ENCODE measurements at places on chromosomes 12 and 14.

- H3K4me1 ChIP-seq, result no peaks in the 10 kb centered on the region
- H3K27me3 ChIP-seq, result no peaks in the 10 kb centered on the region
- no peaks in the 10 kb centered on the region for H3K36me3 ChIP-seq
- DNase-seq, result no peak
These were observed 721.0 kb downstream of the BCL11B start for GRCh38 chr14:98551028-98551427.

- no peaks in the 10 kb centered on the region for H3K27me3 ChIP-seq
- H3K4me1 ChIP-seq, result no peaks in the 10 kb centered on the region
- no peaks in the 10 kb centered on the region for H3K36me3 ChIP-seq
These were observed 651.6 kb upstream of the LRFN5 start for GRCh38 chr14:40955131-40955505.

GRCh38 chr12:54759751-54760150 lies 94.6 kb upstream of the MUCL1 start:
- peak; percentile 61 for DNase-seq
- no peaks in the 10 kb centered on the region for H3K27me3 ChIP-seq
- no peak overlapping the region for H3K4me3 ChIP-seq
- H3K36me3 ChIP-seq, result no peaks in the 10 kb centered on the region
- no peaks in the 10 kb centered on the region for H3K4me1 ChIP-seq

GRCh38 chr14:75439989-75440388 lies 12.2 kb downstream of the JDP2 start:
- H3K4me1 ChIP-seq, result peaks cover 10% of the 10 kb centered on the region
- no peak for DNase-seq
- no peak overlapping the region for H3K4me3 ChIP-seq
- peaks cover 16% of the 10 kb centered on the region for H3K36me3 ChIP-seq
- no peaks in the 10 kb centered on the region for H3K27me3 ChIP-seq
- no peak overlapping the region for H3K27ac ChIP-seq

GRCh38 chr14:58969951-58970751 lies 218.3 kb upstream of the DAAM1 start:
- H3K4me3 ChIP-seq, result no peak overlapping the region
- H3K36me3 ChIP-seq, result no peaks in the 10 kb centered on the region
- peaks cover 13% of the 10 kb centered on the region for H3K4me1 ChIP-seq

GRCh38 chr14:49366416-49366815 lies 219.8 kb downstream of the RPS29 start:
- H3K4me3 ChIP-seq, result no peak overlapping the region
- DNase-seq, result no peak

GRCh38 chr12:80925237-80925636 lies 12.5 kb downstream of the LIN7A start:
- H3K4me1 ChIP-seq, result no peaks in the 10 kb centered on the region
- H3K27ac ChIP-seq, result no peak overlapping the region
- H3K4me3 ChIP-seq, result no peak overlapping the region
- H3K27me3 ChIP-seq, result no peaks in the 10 kb centered on the region

GRCh38 chr12:32171211-32171610 lies 64.6 kb downstream of the BICD1 start:
- H3K4me3 ChIP-seq, result no peak overlapping the region
- no peaks in the 10 kb centered on the region for H3K36me3 ChIP-seq
- H3K4me1 ChIP-seq, result no peaks in the 10 kb centered on the region

DNA sequence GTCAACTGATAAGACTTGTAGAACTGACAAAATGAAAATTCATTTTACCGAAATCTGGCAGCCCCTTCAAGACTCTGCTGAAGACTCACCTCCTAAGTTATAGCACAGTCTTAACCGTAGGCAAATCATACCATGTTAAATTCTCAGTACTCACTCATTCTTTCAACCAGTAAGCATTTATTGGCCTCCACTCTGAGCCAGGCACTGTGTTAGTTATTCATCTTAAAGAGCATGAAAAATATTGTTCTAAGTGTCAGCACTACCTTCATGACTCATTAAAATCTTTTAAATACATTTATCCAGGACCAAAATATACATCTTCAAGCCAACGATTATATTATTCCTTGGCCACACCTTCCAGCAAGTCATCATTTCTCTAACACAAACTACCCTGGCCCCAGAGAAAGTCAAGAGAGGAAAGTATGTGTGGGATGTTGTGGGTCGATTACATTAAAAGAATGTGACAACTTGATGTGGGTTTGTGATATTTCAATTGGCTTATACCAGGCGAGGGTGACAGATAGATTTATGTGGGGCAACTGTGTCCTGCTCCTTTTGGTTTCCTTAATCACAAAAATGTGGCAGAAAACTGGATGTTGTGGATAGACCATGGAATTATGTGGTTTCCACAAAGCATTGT lies 55.0 kb downstream of the TMEM30B start:
- H3K4me1 ChIP-seq, result no peaks in the 10 kb centered on the region
- no peak for DNase-seq
- no peaks in the 10 kb centered on the region for H3K36me3 ChIP-seq
- peaks cover 10% of the 10 kb centered on the region for H3K27me3 ChIP-seq
- no peak overlapping the region for H3K27ac ChIP-seq

GRCh38 chr14:41785696-41786095 lies 179.0 kb downstream of the LRFN5 start:
- H3K27ac ChIP-seq, result no peak overlapping the region
- no peaks in the 10 kb centered on the region for H3K27me3 ChIP-seq
- no peaks in the 10 kb centered on the region for H3K36me3 ChIP-seq
- H3K4me3 ChIP-seq, result no peak overlapping the region
- no peaks in the 10 kb centered on the region for H3K4me1 ChIP-seq

DNA sequence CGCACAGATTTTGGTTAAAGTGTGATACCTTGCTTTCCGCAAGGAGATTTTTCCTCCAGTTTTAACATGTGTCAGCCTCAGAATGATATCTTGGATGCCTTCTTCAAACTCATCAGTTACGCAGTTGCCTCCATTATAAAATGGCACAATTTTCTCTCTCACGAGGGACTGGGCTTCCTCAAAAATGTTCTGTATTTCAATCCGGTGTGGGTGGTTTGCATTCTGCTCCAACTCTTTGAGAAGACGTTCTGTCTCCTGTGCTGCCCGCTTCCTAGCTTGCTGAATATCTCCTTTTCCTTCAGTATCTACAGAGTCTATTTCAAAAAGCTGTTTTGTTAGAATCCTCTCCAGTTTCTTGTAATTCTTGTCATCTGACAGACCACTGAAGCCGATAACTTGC lies 1.8 kb downstream of the BAG5 start:
- H3K4me3 ChIP-seq, result peak overlapping the region; percentile 94
- peak overlapping the region; percentile 78 for H3K27ac ChIP-seq

DNA sequence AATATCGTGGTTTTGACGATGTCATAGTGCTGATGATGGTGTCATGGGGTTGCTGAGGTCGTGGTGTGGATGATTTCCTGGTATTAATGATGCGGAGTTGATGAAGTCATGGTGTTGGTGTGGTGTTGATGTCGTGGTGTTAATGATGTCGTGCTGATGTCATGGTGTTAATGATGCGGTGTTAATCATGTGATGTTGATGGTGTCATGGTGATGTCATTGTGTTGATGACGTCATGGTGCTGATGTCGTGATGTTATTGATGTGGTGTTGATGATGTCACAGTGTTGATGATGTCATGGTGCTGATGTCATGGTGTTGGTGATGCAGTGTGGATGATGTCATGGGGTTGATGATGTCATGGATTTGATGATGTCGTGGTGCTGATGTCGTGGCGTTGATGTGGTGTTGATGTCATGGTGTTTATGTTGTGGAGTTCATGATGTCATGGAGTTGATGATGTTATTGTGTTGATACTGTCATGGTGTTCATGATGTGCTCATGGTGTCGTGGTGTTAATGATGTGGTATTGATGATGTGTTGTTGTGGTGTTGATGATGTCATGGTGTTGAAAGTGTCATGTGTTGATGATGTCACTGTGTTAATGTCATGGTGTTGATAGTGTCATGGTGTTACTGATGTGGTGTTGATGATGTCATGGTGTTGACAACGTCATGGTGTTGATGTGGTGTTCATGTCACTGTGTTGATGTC lies 48.5 kb upstream of the RIMBP2 start:
- peak; percentile 94 for DNase-seq
- no peaks in the 10 kb centered on the region for H3K36me3 ChIP-seq
- H3K4me1 ChIP-seq, result peaks cover 27% of the 10 kb centered on the region

DNA sequence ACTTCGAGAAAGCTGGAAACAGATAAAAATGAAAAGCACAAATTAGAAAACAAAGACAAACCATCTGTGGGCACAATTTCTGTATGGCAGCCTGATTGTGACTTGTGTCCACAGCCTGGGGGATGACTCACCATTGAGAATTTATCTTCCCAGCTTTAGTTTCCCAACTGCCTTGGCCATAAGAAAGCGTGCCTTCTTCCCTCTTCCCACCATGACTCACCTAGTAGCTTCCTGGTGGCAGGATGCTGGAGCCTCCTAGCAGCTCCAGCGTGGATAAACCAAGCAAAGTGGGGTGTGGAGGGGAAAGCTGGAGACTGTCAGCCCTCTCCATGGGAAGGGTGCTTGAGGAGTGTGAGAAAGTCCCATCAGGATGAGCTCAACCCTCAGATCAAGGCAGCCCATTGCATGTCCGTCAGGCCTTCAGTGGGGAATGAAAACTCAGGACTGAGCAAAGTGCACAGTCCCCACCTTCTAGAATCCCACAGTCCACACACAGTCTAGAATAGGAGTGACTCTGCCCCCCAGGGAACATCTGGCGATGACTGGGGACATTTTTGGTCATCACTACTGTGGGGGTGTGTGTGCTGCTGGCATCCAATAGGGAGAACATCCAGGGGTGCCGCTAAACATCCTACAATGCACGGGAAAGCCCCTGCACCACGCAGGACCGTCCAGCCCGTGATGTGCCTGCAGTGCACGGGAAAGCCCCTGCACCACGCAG lies 22.4 kb upstream of the SERPINA6 start:
- DNase-seq, result no peak
- no peak overlapping the region for H3K4me3 ChIP-seq
- H3K4me1 ChIP-seq, result peaks cover 3% of the 10 kb centered on the region
- H3K27me3 ChIP-seq, result peaks cover 7% of the 10 kb centered on the region
- no peak overlapping the region for H3K27ac ChIP-seq

DNA sequence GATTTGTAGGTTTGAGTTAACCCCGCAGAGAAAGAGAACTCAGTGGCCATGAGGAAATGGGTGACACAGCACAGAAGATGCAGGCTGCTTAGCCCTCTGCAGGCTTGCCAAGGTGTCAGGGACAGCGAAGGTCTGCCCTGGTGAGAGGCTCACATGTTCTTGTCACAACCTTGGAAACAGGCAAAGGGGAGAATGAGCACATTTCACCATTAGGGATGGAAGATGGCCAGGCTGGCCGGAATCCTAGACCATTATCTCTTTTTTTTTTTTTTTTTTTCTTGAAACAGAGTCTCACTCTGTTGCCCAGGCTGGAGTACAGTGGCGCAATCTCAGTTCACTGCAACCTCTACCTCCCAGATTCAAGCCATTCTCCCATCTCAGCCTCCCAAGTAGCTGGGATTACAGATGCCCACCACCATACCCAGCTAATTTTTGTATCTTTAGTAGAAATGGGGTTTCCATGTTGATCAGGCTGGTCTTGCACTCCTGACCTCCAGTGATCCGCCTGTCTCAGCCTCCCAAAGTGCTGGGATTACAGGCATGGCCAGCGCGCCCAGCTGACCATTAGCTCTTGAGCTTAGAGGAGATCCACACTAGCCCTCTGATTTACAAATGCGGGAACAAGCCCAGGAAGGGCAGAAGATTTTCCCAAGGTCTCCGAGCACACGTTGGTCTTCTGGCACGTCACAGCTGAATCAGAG lies 34.6 kb downstream of the LTBP2 start:
- peaks cover 7% of the 10 kb centered on the region for H3K4me1 ChIP-seq
- H3K36me3 ChIP-seq, result no peaks in the 10 kb centered on the region
- peaks cover 10% of the 10 kb centered on the region for H3K27me3 ChIP-seq
- DNase-seq, result no peak
- H3K27ac ChIP-seq, result no peak overlapping the region

GRCh38 chr14:99143126-99143525 lies 128.9 kb downstream of the BCL11B start:
- no peaks in the 10 kb centered on the region for H3K27me3 ChIP-seq
- H3K4me3 ChIP-seq, result no peak overlapping the region
- DNase-seq, result no peak
- H3K4me1 ChIP-seq, result no peaks in the 10 kb centered on the region
- H3K36me3 ChIP-seq, result no peaks in the 10 kb centered on the region

DNA sequence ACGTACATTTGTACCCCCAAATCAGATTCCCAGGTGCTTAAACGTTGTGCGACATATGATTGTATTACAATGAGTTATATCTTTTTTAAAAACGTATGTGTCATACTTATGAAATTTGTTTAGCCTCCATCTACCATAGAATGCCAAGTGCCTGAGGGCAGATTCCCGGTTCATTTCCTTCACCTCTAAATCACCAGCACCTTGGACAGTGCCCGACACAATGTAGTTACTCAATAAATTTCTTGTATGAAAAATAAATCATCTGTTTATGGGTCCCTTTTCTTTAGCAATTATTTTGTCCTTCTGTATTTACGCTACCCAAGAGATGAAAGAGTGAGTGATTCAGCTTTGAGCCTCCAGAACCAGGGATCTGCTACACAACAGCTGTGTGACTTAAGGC lies 157.4 kb downstream of the TBX5 start:
- no peak overlapping the region for H3K27ac ChIP-seq
- DNase-seq, result no peak
- H3K4me1 ChIP-seq, result no peaks in the 10 kb centered on the region
- no peak overlapping the region for H3K4me3 ChIP-seq
- H3K27me3 ChIP-seq, result no peaks in the 10 kb centered on the region

DNA sequence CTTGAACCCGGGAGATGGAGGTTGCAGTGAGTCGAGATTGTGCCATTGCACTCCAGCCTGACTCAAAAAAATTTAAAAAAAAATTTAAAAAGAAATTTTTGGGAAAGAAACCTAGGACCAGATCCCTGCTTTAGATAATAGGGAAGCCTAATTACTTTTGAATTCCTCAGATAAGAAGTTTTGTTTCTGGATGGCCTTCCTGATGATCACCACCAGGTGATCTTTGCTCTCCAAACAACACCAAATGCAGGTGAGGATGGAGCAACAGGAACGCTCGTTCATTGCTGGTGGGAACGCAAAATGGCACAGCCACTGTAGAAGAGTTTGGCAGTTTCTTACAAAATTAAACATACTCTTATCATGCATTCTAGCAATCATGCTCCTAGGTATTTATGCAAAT lies 28.5 kb upstream of the KLC1 start:
- H3K27me3 ChIP-seq, result no peaks in the 10 kb centered on the region
- no peak overlapping the region for H3K27ac ChIP-seq
- DNase-seq, result no peak
- peaks cover 9% of the 10 kb centered on the region for H3K4me1 ChIP-seq

- peaks cover 16% of the 10 kb centered on the region for H3K4me1 ChIP-seq
- H3K27me3 ChIP-seq, result no peaks in the 10 kb centered on the region
- H3K27ac ChIP-seq, result peak within 1 kb of the TSS; percentile 47
- H3K4me3 ChIP-seq, result peak within 1 kb of the TSS; percentile 78
These were observed at the start of gene PPP1R3E for GRCh38 chr14:23302290-23303225. PPP1R3E (minus strand) TSS chr14:23302859; CDS start chr14:23302576, 283 bp downstream.

- no peak for DNase-seq
- H3K4me1 ChIP-seq, result no peaks in the 10 kb centered on the region
- no peak overlapping the region for H3K27ac ChIP-seq
- H3K36me3 ChIP-seq, result peaks cover 67% of the 10 kb centered on the region
- H3K27me3 ChIP-seq, result no peaks in the 10 kb centered on the region
- H3K4me3 ChIP-seq, result no peak overlapping the region
These were observed 24.4 kb downstream of the BRI3BP start for GRCh38 chr12:125017801-125018200.
